ENCODE measurements at places on chromosomes 11 and 22.

DNA sequence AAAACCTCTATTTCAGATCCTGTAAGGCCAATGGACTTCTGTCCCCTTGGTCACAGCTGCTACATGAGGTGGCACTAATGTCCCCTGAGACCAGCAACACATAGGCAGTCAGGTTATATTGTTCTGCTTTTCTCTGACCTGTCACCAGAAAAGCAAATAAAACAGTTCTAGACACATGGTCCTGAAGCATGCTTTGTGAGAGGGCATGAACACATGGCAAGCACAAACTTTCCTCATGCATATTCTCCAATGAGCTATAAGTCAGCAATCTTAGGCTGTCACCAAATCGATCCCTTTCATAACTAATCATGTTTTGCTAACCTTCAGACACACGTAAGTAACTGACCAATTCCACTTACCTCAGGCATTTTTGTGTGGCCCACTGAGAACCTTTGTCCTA, 225.4 kb upstream of the ZC3H12C start:
- no peak for DNase-seq

DNA sequence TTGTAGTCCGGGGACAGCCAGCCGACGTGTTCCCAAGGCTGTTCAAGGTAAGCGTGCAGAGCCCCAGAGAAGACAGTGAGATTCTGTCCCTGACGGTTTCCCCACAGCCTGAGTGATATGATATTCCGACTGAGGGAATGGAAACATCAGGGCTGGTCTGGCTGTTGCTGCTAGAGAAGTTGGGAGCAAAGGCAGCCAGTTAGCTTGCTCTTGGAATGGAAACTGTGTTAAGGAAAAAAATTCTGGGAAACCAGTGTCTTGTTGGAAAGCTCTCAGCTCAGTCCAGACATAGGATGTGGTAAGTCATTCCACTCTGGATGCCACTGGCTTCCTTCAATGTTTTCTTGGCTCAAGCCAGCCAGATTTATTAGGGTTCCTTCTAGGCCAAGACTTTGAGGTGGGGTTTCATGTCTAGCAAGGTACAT, 8.8 kb downstream of the CRY2 start:
- DNase-seq = no peak

DNA sequence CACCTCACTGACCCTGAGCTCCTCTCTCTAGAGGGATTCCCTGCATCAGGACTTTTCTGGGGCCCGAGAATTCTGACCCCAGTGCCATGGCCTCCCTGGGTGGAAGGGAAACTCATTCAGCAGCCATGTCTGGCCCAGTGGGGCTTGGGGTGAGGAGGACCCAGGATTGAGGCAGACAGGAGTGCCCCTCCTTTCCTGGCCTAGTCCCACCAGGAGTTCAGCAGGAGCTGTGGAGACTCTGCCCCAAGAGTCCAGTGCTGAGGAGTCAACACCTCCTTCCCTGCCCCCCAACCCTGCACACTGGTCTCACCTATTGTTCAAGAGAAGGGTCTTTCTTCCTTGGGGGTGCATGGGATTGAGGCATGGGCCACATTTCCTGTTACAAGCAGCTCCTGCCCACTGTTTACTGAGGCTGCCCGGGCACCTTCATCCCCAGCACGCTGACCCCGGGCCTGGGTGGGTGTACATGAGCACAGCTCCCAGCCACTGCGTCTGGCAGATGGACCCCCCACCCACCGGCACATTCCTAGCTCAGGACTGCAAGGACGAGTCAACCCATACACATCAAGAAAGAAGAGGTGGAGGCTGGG, 33.9 kb downstream of the ALX4 start:
- no peak for DNase-seq

DNA sequence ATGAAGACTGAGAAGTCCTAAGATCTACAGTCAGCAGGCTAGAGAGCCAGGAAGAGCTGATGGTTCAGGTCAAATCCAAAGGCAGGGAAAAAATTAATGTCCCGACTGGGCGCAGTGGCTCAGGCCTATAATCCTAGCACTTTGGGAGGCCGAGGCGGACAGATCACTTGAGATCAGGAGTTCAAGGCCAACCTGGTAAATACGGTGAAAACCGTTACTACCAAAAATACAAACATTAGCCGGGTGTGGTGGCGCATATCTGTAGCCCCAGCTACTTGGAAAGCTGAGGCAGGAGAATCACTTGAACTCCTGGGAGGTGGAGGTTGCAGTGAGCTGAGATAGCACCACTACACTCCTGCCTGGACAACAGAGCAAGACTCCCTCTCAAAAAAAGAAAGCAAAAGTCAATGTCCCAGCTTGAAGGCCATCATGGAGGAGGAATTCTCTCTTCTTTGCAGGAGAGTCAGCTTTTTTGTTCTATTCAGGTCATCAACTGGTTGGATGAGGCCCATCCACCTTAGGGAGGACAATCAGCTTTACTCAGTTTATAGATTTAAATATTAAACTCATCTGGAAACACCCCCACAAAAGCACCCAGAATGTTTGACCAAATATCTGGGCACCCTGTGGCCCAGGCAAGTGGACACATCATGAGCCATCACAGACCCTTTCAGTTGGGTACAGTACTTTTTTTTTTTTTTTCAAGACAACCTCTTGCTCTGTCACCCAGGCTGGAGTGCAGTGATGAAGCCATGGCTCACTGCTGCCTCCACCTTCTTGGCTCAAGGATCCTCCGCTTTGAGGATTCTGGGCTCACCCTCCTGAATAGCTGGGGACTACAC, 4.3 kb upstream of the ZC3H7B start:
- no peak for DNase-seq

DNA sequence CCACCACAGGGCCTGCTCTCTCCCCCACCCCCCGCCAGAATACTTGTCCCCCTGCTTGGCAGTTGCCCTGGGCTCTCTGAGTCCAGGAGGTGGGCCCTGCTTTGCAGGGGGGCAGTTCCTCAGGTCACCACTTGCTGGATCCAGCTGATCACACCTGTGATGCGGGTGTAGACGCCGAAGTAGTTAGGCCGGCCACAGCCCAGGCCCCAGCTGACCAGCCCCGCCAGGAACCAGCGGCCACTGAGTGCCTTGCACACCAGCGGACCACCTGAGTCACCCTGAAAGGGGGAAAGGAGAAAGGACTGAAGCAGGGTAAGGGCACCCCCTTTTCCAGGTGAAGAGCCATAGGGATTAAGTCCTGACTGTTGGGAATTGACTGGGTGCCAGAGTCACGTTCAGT, 14.4 kb downstream of the KCTD17 start:
- no peak for DNase-seq

DNA sequence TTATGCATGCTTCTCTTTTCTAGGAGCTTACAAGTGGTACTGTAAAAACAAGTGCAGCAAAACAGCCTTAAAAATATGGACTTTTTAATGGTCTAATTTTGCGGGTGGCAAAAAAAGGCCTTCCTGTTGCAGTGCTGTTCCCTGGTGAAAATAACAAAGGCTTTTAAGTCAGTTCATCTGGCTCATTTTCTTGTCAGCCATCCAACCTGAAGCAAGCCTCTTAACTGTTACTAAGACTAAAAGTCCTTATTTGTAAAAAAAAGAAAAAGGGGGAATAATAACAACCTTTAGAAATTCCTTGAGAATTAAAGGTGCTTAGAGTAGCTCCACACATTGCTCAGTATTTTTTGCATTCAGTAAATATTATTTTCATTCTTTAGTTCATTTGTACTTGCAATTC, 200.5 kb upstream of the CHORDC1 start:
- no peak for DNase-seq
